ENCODE measurements at places on chromosomes 1 and 21.

GRCh38 chr1:89611721-89612120, 21.2 kb upstream of the LRRC8C start:
- no peak for DNase-seq

DNA sequence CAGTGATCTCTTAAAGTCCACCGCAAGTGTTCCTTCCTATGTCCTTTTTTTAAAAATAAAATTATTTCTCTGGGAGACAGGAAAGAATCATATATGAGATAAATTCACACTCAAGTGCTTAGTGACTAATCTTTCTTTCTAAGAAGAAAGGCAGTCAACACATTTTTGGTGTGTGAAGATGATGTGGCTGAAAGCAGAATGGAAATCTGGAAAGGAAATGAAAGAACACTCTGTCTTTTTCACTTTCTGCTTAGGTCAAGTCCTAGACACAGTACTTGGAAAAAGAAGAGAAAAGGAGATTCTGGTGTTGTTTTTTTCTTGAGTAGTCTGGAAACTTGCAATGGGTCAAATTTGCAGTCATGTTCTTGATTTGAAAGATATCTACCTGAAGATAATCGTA, 45.5 kb upstream of the PRRX1 start:
- DNase-seq = no peak

DNA sequence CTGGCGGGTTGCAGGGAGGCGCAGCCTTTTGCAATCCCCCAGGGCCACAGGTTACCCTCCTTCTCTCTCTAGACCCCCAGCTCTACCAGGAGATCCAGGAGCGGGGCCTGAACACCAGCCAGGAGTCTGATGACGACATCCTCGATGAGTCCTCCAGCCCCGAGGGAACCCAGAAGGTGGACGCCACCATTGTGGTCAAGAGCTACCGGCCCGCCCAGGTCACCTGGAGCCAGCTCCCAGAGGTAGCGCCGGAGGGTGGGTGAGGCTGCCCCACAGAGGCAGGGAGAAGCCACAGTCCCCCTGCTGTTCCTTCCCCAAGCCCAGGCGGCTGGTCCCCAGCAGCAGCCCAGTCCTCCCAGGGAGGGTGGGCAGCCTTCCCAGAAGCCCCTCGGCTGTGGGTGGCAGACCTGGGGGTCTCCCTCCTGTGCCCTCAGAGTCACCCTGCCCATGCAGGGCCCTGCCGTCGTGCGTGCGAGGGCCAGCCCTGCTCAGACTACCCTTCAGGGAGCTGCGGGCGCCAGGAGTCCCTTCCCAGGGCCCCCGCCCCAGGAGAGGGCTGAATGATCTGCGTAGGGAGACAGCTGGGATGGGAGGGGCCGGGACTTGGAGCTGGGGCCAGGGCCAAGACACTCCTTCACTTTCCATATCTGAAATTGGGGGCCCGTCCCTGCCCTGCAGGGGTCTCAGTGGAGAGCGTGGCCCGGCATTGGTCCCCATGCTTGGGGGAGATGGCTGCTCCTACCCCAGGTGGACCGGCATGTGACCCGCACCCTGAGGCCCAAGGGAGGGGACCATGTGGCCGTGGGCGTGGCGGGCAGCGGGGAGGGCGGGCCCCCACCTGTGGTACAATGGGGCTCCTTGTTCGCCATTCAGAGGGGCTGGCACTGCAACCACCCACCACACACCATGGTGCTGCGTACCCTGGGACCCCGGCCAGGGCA, 12.9 kb downstream of the ARHGEF16 start:
- no peak for DNase-seq

- DNase-seq = no peak
These were observed 16.5 kb downstream of the CELSR2 start for GRCh38 chr1:109265741-109266330.

- no peak for DNase-seq
These were observed 36.5 kb upstream of the LHX8 start for GRCh38 chr1:75097654-75098053.

DNA sequence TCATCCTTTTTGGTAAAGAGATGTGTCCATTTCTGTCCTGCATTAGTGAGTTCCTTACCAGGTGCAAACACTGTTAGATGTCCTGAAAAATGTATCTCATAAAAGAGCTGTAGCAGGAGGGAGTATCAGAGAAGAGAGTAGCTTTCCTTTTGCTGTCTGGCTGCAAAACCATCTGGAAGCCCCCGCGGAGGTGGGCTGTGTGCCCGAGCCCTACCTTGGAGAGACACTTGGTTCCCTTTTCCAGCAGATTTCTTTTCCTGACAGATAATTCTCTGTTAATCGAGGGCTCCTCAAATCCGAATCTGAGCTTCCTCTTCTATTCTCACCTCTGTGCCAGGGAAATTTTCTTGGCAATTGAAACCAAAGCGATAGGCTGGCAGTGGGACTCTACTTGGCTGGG, 53.0 kb downstream of the KIF26B start:
- DNase-seq = no peak

GRCh38 chr1:234476172-234476571, 2.8 kb downstream of the TARBP1 start:
- no peak for DNase-seq

DNA sequence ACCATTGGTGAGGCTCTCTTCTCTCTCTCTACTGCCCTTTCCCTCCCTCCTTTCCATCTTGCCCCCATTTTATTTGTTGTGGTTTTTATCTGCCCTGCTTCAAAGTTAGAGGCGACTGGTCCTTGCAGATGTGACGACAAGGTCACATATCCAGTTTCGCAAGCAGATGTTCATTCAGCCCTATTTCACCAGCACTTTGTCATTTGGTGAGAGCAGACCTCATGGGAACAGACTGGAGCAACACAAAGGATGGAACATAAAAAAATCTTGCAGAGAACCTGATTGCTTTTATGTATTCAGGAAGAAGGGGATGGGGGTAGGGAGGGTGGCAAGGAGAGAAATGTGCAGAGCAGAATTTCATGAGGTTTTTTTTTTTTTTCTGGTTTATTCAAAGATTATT, 84.3 kb downstream of the ELAVL4 start:
- DNase-seq = no peak

DNA sequence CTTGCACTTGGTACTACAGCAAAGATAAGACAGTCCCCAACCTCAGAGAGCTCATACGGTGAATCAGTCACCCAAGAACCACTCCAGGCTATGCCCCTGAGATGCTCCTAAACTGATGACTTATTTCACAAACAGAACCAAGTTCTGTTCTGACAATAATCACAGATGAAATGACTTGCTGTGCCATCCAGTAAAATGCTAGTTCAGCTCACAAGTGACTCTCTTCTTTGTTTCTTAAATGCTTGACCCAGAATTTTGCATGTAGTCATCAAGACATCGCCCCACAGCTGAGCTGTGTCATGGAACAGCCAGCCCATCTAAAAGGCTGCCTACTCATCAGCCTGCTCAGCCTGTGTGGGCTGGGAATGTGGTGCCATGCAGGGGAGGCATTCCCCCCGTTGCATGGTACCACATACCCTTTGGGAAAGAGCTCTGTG, 6.1 kb upstream of the SLC19A2 start:
- no peak for DNase-seq

- DNase-seq = no peak
These were observed 7.6 kb downstream of the CFH start for GRCh38 chr1:196659471-196659870.

GRCh38 chr1:5423109-5423508, 569.1 kb downstream of the NPHP4 start:
- peak; percentile 26 for DNase-seq

DNA sequence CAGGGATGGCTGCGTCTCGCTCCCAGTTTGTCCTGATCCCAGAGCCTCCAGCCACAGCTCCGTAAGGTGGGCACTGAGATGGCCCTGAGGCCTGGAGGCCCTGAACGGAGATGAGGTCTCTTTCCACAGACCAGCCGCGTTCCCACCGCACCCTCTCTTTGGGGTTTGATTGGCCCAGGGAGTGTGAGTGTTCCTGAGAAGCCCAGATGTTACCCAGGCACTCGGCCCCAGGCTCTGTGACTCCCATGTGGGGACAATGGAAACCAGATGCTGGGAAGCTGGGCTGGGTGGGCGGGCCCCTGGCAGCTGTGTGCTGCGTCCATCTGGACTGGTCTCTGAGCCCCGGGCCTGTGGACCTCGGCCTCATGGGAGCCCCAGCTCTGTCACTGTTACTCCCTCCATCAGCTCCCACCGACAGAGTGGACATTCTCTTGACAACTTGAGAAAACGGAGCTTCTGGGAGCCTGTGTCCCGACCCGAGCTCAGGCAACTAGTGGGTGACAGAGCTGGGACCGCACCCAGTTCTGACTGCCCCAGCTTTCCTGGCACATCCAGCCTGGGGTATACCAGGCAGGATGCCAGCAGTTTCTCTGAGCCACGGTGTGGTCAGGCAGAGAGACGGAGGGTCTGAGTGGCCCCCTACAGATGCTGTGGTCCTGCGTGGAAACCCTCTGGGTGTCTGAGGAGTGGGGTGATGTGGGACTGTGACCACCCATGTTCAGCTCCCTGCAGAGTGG, 9.8 kb upstream of the COL6A1 start:
- no peak for DNase-seq

DNA sequence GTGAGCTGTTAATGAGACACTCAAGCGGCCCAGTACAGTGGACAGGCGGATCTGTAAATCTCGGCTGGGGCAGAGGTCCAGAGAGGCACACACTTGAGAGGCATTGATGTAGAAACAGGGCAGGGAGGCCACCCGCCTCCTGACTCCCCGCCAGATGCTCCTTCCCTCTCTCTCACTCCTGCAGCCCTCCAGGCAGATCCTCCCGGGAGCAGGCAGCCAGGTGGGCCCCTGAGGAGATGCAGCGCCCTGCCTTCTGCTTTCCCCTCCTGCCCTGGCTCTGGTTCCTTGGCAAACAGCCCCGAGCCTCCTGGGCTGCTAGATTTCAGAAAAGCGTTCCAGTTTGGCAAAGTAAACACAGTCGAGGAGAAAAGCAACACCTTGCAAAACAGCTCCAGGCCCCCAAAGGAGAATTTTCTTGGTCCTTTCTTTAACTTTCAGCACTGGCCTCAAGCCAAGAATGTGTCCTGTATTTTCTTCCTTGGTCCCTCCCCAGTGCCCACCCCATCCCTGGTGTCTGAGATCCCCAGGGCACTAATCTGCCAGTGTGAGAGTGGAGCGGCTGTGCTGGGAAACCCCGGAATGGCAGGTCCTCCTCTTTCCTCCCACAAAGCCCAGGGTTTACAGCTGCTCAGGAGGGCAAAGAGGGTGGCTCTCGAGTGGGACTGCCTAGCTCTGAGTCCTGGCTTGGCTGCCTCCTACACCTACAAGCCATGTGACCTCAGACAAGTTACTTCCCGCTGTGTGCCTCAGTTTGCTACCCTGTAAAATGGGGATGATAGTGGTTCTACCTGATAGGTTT, 29.4 kb upstream of the IFNLR1 start:
- no peak for DNase-seq

DNA sequence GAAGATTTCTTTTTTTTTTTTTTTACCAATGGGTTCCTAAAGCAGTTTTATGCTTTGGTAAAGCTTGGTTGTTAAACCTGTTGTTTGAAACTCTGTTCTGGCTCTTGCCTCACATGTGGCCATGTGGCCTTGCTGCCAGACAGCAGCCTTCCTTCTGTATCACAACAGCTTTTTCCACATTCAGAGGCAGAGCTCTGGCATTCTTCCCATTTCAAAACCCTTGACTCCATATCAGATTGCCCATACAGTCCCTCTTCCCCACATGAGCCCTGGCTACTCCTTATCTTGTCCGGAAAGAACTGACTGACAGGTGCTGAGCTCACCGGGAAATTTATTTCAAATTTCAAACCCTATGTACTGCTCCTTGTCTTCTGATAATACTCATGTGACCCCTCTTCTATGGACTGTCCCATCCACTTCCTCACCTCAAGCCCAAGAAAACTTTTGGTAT, 38.5 kb upstream of the LAX1 start:
- DNase-seq = no peak

GRCh38 chr1:64308866-64309265, 105.4 kb downstream of the UBE2U start:
- no peak for DNase-seq

GRCh38 chr1:204104331-204105130, 31.6 kb downstream of the SOX13 start:
- DNase-seq = no peak

DNA sequence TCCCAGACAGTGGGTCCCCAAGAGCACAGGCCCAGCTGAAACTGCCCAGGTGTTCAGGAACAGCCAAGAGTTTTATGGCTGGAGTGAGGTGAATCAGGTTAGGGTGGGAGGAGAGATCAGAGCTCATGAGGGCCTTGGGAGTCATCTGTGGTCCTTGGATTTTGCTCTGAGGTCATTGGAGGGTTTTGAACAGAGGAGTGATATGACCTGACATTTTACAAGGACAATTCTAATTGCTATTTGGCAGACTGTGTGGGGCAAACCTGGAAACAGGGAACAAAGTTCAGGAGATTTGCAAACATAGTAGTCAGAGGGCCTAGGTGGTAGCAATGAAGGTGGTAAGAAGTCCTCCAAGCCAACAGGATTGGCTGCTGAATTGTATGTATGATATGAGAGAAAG, 31.1 kb upstream of the LRRN2 start:
- no peak for DNase-seq

DNA sequence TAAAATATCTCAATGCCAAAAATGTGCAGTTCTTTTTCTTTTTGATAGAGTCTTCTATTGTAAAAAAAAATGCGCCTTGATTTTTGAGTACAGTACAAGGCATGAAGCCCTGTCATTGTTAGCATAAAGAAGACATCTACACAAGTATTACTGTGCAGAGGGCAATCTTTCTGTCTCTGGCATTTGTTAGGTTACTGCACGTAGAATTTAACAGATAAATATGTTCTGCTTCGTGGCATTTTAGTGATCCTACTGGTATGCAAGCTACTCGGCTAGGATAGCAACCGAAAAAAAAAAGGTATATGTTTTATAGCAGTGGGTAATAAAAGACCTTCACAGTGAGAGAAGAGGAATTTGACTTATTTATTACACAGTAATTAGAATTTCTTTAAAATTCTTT, 492.9 kb upstream of the ADGRL2 start:
- DNase-seq = no peak

DNA sequence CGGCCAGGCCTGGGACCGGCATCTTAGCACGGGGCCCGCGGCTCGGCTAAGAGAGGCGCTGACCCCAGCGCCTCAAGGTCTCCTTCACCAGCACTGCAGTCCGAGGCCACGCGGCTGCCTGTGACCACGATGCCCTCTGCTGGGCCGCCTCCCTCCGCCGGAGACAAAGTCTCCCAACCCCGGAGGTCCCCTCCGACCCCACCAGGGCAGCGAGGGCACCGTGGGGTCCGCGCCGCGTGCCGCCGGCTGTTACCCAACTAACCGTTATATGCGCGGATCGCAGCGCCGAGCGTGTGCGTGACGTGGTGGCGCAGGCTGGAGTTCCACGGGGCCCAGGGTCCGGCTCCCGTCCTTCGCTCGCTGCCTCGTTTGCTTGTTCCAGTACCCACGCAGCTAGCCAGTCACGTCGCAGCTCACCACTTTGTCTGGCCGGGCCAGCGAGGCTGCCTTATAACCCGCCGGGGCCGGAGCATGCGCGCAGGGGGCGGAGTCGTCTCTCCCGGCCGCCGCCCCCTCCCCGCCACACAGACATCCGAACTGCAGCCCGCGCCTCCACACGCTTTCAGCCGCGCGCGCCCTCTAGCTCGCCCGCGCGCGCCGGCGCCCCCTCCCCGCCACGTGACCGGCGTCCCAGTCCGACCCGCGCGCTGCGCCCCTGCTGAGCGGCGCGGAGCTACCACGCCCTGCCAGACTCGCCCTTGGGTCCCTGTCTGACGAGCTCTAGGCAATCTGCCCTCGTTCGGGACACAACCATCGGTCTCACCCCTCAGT, at the start of gene SLC16A1:
Gene SLC16A1, minus strand, starts transcription at position 424 of the 771 bp plus-strand sequence. CDS start 26,888 bp downstream, outside the sequence.
- peak; percentile 91 for DNase-seq

- no peak for DNase-seq
These were observed 61.7 kb downstream of the XCL2 start for GRCh38 chr1:168482106-168482505.
